Aorta (tissue), 5 donors: ENCODE measurements at places on chromosomes 5 and 9. TPM values are rescaled to one million over a fixed set of nuclear protein-coding genes. Genes with fewer than 3 reads are reported as not detected.

- no peak overlapping the region for H3K4me3 ChIP-seq
- no peak overlapping the region for H3K27ac ChIP-seq
- H3K27me3 ChIP-seq, result no peaks in the 10 kb centered on the region
These were observed 15.7 kb upstream of the ERBIN start for GRCh38 chr5:65910711-65911110.

DNA sequence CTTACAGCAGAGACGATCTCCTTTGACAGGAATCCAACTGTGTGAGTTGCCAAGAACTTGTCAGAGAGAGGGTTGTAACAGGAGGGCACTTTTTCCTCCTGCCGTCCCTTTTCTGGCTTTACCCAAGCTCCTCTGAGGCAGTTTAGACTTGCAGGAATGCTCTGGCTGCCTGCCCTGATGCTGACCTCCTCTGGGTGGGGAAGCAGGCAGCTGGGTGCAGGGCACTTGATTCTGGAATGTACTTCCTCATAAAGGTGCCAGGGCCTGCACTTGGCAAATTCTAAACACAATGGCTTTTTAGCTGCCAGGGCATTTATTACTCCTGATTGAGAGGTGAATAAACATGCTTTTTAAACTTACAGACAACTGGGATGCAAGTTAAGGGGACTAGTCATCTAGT lies 190.4 kb downstream of the EPB41L4A start:
- H3K4me1 ChIP-seq, result peaks cover 2% of the 10 kb centered on the region
- H3K27ac ChIP-seq, result no peak overlapping the region
- DNase-seq, result peak; percentile 92
- H3K27me3 ChIP-seq, result no peaks in the 10 kb centered on the region
- H3K4me3 ChIP-seq, result no peak overlapping the region
- H3K36me3 ChIP-seq, result no peaks in the 10 kb centered on the region

Gene TPPP
- 5.6 TPM for total RNA-seq

DNA sequence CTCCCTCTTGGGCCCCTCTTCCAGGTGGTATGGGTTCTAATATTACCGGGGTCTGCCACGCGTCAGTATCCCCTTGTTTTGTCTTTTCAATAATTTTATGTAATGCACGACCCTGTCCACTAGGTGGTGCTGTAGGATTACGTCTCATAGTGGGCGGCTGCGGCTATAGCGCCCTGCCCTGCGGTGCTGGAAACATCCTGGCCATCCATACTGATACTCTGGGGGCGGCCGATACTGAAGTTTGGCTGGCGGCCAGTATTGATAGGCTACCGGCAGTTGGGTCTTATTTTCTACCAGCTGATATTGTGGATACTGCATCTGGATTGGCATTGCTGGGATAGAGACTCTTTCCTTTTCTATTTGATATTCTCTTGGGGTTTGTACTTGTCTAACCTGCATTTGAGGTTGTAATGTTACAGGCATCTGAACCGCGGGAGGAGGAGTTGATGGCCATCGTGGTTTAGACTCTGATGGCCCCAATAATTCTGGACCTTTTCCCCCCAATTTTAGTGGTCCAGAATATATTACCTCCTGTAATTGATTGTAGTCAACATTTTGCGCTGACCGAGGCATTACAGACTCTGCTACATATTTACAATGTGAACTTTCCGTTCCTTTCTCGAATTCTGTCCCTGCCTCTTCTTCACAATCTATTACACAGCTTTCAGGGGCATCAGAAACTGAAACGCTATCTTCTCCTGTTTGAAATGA lies 3.3 kb upstream of the TMEM141 start:
- H3K27me3 ChIP-seq, result no peaks in the 10 kb centered on the region
- DNase-seq, result peak; percentile 81
- no peak overlapping the region for H3K27ac ChIP-seq
- no peaks in the 10 kb centered on the region for H3K36me3 ChIP-seq

Gene DIPK1B
- 7.3 TPM for total RNA-seq

Gene LCN15
- total RNA-seq, result not detected

GRCh38 chr9:114532561-114533237 lies 27.4 kb upstream of the WHRN start:
- H3K36me3 ChIP-seq, result no peaks in the 10 kb centered on the region
- no peak overlapping the region for H3K27ac ChIP-seq
- DNase-seq, result no peak
- no peaks in the 10 kb centered on the region for H3K4me1 ChIP-seq

DNA sequence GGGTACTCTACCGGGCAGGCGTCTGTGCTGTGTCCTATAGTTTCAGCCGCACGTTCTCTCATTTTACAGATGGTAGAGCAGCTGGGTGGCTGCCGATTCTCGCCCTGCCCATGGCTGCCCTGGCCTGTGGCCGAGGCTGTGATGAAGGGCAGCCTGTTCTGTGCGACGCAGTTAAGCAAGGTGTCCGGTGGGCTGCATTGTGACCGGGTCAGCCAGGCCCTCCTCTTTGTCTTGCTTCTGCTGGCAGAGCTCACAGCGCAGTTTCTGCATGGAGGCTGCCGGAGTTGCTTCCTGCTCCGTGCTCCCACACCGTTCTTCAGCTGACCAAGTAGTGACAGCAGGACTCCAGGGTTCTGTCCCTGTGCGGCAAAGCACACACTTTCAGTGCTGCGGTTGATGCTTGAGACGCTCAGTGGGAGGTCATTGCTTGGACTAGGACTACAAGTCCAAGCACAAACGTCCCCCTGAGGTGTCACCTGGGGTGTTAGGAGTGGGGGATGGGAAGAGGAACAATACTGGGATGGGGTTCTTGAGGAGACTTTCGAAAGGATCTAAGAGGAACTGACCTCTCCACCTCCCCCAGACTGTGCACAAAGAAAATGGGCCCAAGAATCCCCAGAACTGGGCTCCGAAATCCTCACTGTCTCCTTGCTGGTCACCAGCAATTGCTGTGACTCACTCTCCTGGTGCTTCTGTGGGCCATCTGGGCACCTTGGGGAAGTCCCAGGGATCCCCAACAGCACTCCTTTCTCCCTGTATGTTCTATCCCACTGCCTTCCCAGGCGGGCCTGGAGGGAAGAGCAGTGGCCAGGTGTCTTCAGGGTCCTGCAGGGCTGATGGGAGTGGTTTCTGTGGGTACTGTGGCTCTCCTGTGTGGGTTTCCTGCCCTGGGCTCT lies 58.2 kb downstream of the GADD45G start:
- DNase-seq, result no peak
- no peaks in the 10 kb centered on the region for H3K27me3 ChIP-seq
- no peak overlapping the region for H3K27ac ChIP-seq
- no peaks in the 10 kb centered on the region for H3K36me3 ChIP-seq
- H3K4me1 ChIP-seq, result no peaks in the 10 kb centered on the region

- no peaks in the 10 kb centered on the region for H3K36me3 ChIP-seq
- no peak for DNase-seq
- no peaks in the 10 kb centered on the region for H3K27me3 ChIP-seq
- H3K27ac ChIP-seq, result no peak overlapping the region
- H3K4me3 ChIP-seq, result no peak overlapping the region
- H3K4me1 ChIP-seq, result no peaks in the 10 kb centered on the region
These were observed 300.8 kb downstream of the SEMA5A start for GRCh38 chr5:9245071-9245470.

DNA sequence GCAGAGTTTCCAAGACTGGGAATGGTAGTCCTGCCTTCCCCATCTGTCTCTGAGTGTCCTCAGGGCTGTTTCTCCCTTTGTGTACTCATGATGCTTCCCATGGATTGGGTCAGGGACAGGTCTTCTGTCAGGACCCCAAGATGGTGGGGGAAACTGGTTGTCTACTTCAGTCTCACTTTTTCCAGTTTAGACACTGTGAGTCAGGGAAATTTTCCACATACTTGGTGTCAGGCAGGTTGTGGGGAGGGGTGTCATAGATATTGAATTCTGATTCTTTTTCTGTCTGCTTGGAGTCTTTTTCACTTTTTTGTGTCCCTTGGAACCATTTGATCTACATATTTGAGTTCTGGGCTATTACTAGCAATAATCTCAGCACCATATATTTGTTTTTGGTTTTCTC lies 10.3 kb downstream of the POLK start:
- no peaks in the 10 kb centered on the region for H3K27me3 ChIP-seq
- H3K27ac ChIP-seq, result peak overlapping the region; percentile 44
- no peak overlapping the region for H3K4me3 ChIP-seq
- no peaks in the 10 kb centered on the region for H3K36me3 ChIP-seq

DNA sequence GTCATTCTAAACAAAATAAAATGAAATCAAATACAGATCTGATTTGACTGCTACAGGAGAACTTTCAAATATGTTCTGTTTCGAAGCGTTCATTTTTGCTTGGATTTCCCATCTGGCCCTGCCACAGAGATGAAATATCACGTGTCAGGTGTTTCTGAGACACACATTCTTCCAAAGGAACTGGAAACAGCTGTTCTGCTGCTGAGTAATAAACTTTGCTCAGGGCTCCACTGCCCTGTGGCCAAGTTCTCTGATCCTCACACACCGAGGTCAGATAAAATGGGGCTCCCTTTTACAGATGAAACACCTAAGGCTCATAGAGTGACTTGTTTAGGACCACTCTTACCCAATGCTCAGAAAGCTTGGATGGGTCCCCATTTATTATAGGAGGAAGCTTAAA lies 42.5 kb downstream of the FRMPD1 start:
- no peaks in the 10 kb centered on the region for H3K27me3 ChIP-seq
- DNase-seq, result no peak
- H3K27ac ChIP-seq, result no peak overlapping the region
- H3K4me3 ChIP-seq, result no peak overlapping the region
- no peaks in the 10 kb centered on the region for H3K4me1 ChIP-seq
- no peaks in the 10 kb centered on the region for H3K36me3 ChIP-seq

GRCh38 chr5:65144136-65144871 lies 337.4 kb downstream of the ADAMTS6 start:
- no peak overlapping the region for H3K4me3 ChIP-seq
- peaks cover 1% of the 10 kb centered on the region for H3K4me1 ChIP-seq
- H3K27ac ChIP-seq, result no peak overlapping the region
- no peaks in the 10 kb centered on the region for H3K27me3 ChIP-seq

GRCh38 chr9:95981761-95982390 lies 106.4 kb downstream of the ERCC6L2 start:
- no peak for DNase-seq
- H3K4me3 ChIP-seq, result no peak overlapping the region
- H3K27me3 ChIP-seq, result no peaks in the 10 kb centered on the region
- H3K36me3 ChIP-seq, result no peaks in the 10 kb centered on the region
- no peak overlapping the region for H3K27ac ChIP-seq
- no peaks in the 10 kb centered on the region for H3K4me1 ChIP-seq

GRCh38 chr5:76527685-76528161 lies 95.5 kb downstream of the F2RL2 start:
- H3K4me1 ChIP-seq, result no peaks in the 10 kb centered on the region
- no peaks in the 10 kb centered on the region for H3K27me3 ChIP-seq

Gene TMEM38B
- 9.8 TPM for total RNA-seq

DNA sequence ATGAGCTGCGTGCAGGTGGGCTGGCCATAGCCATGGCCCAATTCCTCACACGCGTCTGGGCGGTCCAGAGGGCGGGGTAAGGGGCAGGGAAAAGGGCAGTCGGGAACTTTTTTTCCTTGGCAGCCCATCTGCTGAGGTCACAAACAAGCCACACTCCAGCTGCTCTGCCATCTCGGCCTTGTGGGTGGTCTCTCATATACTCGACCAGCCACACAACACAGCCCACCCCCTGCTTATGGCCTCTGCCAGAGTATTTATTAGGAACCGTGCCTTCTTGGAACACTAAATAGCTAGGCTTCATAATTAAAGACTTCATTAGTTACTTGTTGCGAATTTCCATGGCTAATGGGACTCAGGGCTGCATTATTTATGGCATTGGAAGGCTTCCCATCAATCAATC lies 98.5 kb upstream of the LHFPL2 start:
- no peaks in the 10 kb centered on the region for H3K36me3 ChIP-seq
- peak overlapping the region; percentile 96 for H3K27ac ChIP-seq
- H3K27me3 ChIP-seq, result no peaks in the 10 kb centered on the region
- H3K4me3 ChIP-seq, result no peak overlapping the region
- DNase-seq, result no peak
- peaks cover 10% of the 10 kb centered on the region for H3K4me1 ChIP-seq
